ENCODE measurements at places on chromosomes 7 and 10.

DNA sequence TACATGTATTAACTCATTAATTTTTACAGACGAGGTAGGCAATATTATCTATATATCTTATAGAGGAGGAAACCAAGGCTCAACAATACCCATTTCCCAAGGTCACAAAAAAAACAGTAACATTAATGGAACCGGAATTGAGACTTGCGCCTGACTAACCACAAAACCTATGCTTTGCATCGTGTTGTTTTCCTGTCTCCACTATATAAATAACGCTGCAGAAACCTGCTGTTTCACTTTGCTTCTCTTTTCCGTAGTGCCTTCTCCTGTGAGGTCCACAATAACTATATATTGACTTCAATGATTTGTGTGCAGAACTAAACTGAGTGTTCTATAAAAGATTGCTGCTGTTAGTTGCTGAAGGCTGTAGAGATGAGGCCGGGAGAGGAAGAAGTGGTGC, 97.7 kb upstream of the RPA3 start:
- no peak for DNase-seq

DNA sequence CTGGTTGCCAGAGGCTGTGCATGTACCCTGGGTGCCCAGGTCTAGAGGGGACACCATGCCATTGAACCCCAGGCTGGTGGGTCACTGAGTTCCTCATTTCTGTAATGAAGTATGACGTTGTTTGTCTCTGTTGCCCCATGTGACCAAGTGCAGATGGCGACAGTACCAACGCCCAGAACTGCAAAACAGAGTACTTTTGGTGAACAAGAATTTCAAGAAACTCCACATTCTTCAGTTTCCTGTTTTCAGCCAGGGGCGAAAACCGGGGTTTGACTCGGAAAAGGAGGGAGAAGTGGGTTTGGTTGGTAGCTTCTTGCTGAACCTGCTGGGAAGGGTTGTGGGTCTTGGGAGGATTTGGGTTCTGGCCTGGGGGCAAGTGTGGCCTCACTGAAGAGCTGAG, 18.2 kb downstream of the CYP17A1 start:
- no peak for DNase-seq

DNA sequence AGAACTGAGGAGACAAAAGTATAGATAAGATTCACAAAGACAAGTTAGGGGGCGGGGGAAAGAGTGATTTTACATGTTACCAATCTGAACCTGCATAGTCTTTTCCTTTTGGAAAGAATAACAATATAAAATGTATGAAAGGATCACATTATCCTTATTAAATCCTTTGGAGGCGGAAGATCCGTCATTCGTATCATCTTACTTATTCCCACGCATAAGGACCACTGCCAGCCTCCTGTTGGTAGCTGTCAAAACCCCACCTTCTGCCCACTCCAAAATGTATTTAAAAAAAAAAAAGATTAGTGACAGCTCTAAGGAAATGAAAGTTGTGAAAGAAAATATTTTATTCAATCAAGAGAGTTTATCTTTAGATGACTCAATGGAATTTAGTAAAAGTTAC, 821.0 kb upstream of the CELF2 start:
- DNase-seq: no peak

GRCh38 chr7:118580743-118581382, 356.4 kb downstream of the ANKRD7 start:
- DNase-seq: no peak

GRCh38 chr7:156819733-156820295, 73.2 kb downstream of the LMBR1 start:
- DNase-seq: no peak

DNA sequence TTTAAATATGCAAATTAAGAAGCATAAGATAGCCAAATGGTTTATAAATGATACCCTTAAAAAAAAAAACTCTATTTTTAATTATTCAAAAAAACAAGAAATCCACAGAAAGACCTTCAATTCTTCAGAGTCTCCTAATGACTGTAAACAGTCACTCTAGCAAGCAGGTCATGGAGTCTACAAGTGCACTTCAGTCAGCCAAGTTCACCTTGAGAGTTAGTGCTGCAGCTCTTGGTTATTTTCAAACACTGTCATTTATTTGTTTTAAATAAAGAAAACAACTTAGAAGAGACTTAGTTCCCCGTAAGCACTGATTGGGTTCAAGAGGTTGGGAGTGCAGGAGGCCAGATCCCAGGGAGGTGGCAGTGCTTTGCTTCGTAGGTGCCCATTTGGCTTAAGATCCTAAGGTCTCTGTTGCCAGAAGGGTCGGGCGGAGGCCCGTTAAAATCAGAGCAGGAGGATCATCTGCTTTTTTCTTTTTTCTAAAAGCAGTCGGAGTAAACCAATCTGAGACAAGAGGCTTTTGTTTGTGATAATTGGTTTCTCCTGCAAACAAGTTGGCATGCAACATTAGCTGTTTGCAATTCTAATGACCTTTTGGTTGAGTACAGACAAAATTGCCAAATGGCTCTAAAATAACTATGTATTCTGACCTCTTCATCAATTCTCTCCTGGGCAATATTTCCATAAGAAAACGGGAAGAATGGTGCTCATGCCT, 86.4 kb upstream of the ELMO1 start:
- DNase-seq: no peak

- peak; percentile 83 for DNase-seq
These were observed 30.0 kb upstream of the MSRB2 start for GRCh38 chr10:23065181-23065948.

- no peak for DNase-seq
These were observed 3.3 kb downstream of the NUDT13 start for GRCh38 chr10:73113551-73113950.

DNA sequence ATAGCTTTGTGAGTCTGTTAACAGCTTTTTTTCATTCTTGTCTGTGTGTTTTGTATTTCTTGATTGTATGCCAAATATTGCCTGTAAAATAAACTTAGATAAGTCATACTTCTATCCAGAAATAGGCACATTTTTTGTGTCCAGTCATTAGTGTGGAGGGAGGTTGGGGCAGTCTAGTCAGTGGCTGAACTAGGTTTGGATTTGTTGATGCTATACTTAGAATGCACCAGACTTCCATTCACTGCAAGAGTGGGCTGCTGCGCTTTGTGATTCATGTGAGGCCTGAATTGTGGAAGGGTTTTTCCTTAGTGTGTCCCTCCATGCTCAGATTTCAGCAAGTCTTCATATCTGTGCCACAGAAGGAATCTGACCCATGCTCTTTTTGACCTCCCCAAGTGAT, 50.0 kb downstream of the TRUB1 start:
- DNase-seq: peak; percentile 52

DNA sequence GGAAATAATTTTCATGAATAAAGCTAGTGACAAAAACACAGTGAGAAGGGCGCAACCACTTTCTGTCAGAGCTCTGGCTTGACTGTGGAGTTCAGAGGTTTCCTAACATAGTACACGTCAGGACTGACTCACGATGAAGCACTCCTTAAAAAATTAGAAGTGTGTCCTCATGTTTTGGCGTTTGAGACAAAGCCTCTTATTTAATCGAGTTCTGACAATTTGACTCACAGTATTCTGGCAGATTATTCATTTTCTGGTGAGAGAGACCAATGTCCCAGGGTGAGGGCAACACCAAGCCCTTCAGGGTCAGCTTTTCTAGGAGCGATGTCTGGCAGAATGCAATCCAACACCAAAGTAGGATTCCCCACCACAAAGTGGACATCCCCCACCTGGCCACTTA, 108.7 kb downstream of the DIP2C start:
- DNase-seq: peak; percentile 90

- no peak for DNase-seq
These were observed 133.4 kb upstream of the ABCB5 start for GRCh38 chr7:20482071-20482470.

GRCh38 chr10:98302741-98303365, 34.9 kb upstream of the LOXL4 start:
- DNase-seq: no peak

- no peak for DNase-seq
These were observed 34.1 kb downstream of the AFAP1L2 start for GRCh38 chr10:114370199-114370598.

DNA sequence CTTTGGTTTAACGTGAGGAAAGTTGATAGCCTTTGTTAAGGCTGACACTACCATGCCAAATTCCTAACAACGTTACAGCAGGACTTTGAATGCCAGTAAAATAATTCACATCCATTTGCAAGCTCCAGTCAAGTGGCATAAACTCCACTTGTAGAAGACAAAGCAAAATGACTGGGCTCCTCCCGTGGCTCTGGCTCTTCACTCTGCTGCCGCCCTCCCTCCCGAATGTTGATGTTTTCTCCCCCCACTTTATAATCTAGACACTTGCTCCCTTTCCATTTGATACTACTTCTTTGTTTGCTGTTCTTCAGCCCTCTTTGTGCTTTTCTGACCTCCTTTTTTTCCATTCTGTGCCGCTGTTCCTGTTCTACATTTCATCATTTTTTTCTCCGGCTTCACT, 22.8 kb upstream of the ITGB8 start:
- no peak for DNase-seq

GRCh38 chr10:35379226-35380137, 43.2 kb downstream of the CCNY start:
- peak; percentile 34 for DNase-seq

GRCh38 chr7:80871228-80871627, 47.6 kb downstream of the SEMA3C start:
- no peak for DNase-seq

DNA sequence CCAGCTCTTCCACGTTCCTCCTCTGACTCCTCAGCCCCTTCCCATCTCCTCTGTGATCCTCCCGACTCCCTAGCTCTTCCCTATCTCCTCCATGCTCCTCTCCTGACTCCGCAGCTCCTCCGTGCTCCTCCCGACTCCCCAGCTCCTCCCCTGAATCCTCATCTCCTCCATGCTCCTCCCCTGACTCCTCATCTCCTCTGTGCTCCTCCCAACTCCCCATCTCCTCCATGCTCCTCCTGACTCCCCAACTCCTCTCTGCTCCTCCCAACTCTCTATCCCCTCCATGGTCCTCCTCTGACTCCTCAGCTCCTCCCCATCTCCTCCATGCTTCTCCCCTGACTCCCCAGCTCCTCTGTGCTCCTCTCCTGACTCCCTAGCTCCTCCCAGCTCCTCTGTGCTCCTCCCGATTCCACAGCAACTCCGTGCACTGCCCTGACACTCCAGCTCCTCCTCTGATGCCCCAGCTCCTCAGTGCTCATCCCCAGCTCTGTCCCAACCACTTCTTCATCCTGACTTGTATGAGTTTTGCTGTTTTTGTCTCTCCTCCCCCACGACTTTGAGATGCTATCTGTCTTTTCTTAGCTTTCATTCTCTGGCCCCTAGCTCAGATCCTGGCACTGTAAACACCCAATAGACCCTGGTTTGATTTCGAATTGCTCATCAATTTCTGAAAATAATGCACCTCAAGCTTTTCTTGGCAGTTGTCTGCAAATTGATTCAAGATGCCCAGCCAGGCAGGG, 38.3 kb downstream of the OAT start:
- no peak for DNase-seq

- DNase-seq: no peak
These were observed 86.7 kb downstream of the DGKI start for GRCh38 chr7:137760111-137760510.

DNA sequence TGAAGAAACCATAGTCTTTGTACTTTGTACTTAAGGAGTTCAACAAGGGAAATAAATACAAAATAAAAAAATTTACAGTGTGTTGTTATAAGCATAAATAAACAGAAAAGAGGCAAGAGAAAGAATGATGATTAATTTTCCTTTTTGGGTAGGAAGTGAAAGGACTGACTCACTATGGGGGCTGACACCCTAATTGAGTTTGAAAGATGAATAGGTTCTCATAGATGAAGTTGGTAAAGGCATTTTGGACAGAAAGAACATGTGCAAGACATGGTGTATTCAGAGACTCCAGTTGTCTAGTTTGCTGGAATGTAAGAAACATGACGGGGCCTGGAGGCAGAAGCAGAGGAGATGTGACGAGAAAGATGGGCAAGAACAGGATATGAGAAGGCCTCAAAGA, 83.7 kb downstream of the VPS50 start:
- no peak for DNase-seq

- no peak for DNase-seq
These were observed 84.0 kb upstream of the FAM3C start for GRCh38 chr7:121480058-121480457.

- no peak for DNase-seq
These were observed 1.7 kb downstream of the CDHR1 start for GRCh38 chr10:84196083-84196482.

GRCh38 chr7:31890766-31891165, 179.4 kb downstream of the PDE1C start:
- DNase-seq: no peak

GRCh38 chr7:151657173-151657572, 137.5 kb upstream of the RHEB start:
- no peak for DNase-seq

- no peak for DNase-seq
These were observed 109.5 kb upstream of the CARD11 start for GRCh38 chr7:3153118-3153517.

Measured in AG08396 (cell line).